ENCODE measurements at places on chromosomes 2 and 18. TPM values are rescaled to one million over a fixed set of nuclear protein-coding genes. Genes with fewer than 3 reads are reported as not detected.

AQP4 gene
- total RNA-seq = not detected

PROC gene
- not detected for total RNA-seq

HOXD10 gene
- total RNA-seq = not detected

ZNF804A gene
- total RNA-seq = not detected

SLC9A4 gene
- not detected for total RNA-seq

C2orf72 gene
- total RNA-seq = 0.55 TPM

GAL3ST2 gene
- total RNA-seq = 0.65 TPM

INO80B gene
- 35.0 TPM for total RNA-seq

SIX3 gene
- not detected for total RNA-seq

MERTK gene
- total RNA-seq = 1.2 TPM

- H3K27me3 ChIP-seq = no peaks in the 10 kb centered on the region
- peaks cover 3% of the 10 kb centered on the region for H3K4me1 ChIP-seq
- peaks cover 6% of the 10 kb centered on the region for H3K36me3 ChIP-seq
- no peak overlapping the region for H3K27ac ChIP-seq
Observed at GRCh38 chr2:58101500-58101899, 54.9 kb downstream of the VRK2 start.

DNA sequence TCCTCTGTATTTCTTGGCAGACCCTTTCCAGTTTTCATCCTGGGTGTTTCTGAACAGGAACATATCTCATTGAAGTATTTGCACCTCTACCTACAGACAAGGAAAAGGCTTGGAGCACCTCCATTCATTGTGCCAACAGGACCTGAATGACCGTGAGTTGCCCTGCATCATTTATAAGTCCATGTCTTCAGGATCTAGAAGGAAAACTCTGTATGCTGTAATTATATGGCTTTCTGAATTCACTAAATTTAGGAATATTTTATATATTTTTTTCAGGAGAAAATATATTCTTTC, 402.3 kb upstream of the SLC14A2 start:
- peaks cover 11% of the 10 kb centered on the region for H3K27me3 ChIP-seq
- H3K27ac ChIP-seq = no peak overlapping the region
- DNase-seq = no peak
- H3K36me3 ChIP-seq = no peaks in the 10 kb centered on the region
- H3K4me1 ChIP-seq = no peaks in the 10 kb centered on the region
- H3K4me3 ChIP-seq = no peak overlapping the region

DNA sequence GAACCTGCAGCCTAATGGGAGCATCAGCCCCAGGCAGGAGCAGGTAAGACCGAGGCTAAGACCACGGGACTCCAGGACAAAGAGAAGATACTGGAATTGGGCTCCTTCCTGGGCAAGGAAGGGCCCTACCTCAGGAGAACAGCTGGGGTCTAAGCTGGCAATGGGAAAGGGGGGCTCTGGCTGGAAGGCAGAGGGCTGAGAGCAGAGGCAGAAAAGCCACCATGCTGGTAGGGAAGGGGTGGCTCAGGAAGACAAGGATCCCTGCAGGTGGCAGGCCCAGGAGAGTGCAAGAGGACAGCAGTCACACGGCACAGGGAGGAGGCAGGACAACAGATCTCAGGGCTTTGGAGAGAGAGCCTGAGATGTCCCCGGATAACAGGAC, 203.5 kb downstream of the NDUFA10 start:
- peaks cover 11% of the 10 kb centered on the region for H3K4me1 ChIP-seq
- peaks cover 8% of the 10 kb centered on the region for H3K27me3 ChIP-seq
- H3K27ac ChIP-seq = no peak overlapping the region
- no peak overlapping the region for H3K4me3 ChIP-seq
- no peak for DNase-seq

GRCh38 chr2:119846021-119846420, 86.3 kb downstream of the PTPN4 start:
- H3K4me3 ChIP-seq = no peak overlapping the region
- H3K27ac ChIP-seq = no peak overlapping the region
- DNase-seq = no peak
- H3K27me3 ChIP-seq = no peaks in the 10 kb centered on the region

DNA sequence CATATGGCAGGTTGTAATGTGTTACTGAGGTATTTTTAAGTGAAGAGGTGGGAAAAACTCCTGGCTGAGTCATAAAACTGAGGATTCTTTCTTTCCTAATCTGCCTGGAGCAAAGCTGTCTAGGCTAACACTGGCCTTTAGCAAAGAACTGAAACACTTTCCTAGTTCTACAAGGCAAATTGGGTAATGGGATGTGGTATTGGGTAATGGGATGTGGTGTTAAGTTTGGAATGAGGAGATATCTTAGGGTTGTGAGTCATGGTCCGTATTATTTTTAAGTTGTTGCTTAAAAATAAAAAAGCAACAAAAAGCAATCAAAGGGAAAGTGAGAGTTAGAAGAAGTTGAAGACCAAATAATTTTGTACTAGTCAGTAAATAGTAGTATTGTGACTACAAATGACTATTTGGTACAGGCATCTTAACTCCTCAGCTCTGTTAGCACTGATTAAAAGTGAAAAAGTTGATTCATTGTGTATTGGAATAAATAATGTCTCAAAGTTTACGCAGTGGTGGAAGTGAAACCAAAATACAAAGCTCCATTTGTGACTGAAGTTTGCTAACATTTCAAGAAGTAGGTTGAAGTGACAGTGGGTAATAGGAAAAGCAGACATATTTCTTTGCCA, 216.8 kb downstream of the CAMKMT start:
- H3K27ac ChIP-seq = no peak overlapping the region
- no peaks in the 10 kb centered on the region for H3K36me3 ChIP-seq
- DNase-seq = no peak
- H3K4me1 ChIP-seq = peaks cover 32% of the 10 kb centered on the region
- H3K4me3 ChIP-seq = peak overlapping the region; percentile 4

GRCh38 chr2:23291239-23291638, 93.7 kb upstream of the KLHL29 start:
- peaks cover 8% of the 10 kb centered on the region for H3K27me3 ChIP-seq
- no peak overlapping the region for H3K27ac ChIP-seq
- H3K36me3 ChIP-seq = no peaks in the 10 kb centered on the region
- DNase-seq = no peak

GRCh38 chr2:12051831-12052230, 305.4 kb downstream of the LPIN1 start:
- no peak overlapping the region for H3K4me3 ChIP-seq
- H3K27me3 ChIP-seq = no peaks in the 10 kb centered on the region
- DNase-seq = no peak
- no peak overlapping the region for H3K27ac ChIP-seq

DNA sequence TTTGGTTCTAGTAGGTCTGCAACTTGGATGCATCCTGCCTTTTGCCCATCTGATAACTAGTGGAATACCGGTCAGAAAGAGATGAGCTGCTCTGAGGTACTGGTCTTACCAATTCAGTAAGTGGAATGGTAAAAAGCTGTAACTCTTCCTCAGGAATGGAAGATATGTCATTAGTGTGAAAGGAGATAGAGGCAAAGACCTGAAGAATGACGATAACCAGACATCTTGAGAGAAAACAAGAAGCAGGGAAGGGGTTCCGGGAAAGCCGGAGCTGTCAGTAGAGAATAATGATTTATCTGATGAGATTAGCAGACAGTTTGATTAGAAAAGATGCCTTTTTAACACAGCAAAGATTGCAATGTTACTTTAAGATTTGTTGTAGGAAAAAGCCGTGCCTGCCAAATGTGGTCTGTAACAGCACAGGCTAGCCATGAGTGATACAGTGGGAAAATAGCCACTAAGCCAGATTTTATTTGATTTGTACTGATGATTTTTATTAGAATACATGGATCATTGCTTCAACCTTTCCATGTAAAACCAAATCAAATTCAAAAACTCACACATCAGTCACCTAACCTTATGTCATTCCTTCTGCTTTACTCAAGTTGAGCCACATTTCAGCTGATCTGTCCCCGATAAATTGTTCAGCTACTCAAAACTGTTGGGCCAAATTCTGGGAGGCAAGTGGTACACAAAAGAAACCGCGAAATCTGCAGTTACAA, 110.0 kb downstream of the TCF4 start:
- no peaks in the 10 kb centered on the region for H3K27me3 ChIP-seq
- H3K27ac ChIP-seq = no peak overlapping the region
- DNase-seq = no peak
- H3K4me3 ChIP-seq = peak overlapping the region; percentile 66
- peaks cover 12% of the 10 kb centered on the region for H3K4me1 ChIP-seq
- no peaks in the 10 kb centered on the region for H3K36me3 ChIP-seq

DNA sequence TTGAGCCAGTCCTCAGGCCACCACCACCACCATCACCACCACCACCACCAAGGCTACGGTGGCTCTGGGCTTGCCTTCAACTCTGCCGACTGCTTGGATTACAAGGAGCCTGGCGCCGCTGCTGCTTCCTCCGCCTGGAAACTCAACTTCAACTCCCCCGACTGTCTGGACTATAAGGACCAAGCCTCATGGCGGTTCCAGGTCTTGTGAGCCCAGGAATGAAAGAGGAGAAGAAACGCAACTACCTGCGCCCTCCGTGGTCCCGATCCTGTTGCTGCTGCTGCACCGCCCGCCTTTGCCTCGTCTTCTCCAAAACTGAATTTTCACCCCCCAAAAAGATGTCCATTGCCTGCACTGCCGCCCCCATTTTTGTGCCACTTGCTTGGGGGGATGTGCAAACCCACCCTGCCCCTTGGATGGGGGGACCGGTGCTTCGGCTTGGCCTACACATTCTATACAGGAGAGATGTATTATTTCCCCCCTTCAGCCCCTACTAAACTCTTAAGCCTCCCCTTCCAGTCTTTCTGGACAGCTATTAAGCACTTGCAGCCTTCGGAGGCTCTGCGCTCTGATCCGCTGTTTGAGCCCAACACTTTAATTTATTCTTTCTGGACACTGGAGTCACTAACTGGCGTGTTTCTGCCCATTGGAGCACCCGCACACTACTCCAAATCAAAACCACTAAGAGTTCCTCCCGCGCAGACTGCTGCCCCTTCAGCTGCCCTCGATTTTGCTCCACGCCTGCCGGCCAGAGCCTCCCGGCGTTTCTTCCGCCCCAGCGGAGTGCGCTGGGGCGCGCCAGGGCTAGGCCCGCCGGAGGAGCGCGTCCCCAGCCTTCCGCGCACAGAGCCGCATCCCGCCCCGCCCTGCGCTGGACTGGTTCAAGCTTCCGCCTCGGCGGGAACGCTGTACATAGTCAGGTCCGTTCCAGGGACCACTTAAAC, 5.7 kb downstream of the OTX1 start:
- peak overlapping the region; percentile 30 for H3K4me3 ChIP-seq
- H3K27ac ChIP-seq = no peak overlapping the region
- DNase-seq = peak; percentile 45

DNA sequence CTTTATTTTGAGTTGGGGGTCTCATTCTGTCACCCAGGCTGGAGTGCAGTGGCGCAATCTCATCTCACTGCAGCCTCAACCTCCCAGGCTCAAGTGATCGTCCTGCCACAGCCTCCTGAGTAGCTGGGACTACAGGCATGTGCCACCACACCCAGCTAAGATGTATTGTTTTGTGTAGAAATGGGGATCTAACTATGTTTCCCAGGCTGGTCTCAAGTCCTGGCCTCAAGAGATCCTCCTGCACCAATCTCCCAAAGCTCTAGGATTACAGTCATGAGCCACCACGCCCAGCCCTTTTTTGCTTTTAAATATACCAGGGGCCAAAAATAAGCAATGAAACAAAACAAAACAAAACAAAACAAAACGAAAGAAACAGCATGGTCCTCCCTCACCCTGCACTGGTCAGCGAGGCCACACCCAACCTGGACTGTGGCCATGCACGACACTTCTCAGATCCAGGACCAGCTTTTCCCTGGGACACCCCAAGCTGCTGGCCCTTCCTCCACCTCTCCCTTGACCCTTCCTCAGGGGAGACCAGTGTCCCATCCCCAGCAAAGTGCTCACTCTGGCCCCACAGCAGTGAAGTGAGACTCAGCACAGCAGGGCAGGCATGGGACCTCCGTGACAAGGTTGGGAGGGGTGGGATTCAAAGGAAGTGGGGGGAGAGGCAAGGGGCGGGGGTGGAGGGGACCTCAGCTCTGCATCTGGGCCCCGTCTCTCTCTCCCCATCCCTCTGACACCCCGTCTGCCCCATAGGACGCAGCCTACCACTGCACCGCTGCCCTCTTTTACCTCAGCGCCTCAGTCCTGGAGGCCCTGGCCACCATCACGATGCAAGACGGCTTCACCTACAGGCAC, 23.5 kb downstream of the MAL start:
- peak overlapping the region; percentile 28 for H3K27ac ChIP-seq
- no peak for DNase-seq
- peaks cover 50% of the 10 kb centered on the region for H3K4me1 ChIP-seq
- peaks cover 16% of the 10 kb centered on the region for H3K36me3 ChIP-seq
- no peaks in the 10 kb centered on the region for H3K27me3 ChIP-seq

GRCh38 chr2:48756289-48756688, 765 bp upstream of the LHCGR start:
- H3K4me3 ChIP-seq = no peak overlapping the region
- H3K27ac ChIP-seq = no peak overlapping the region
- DNase-seq = no peak
- H3K36me3 ChIP-seq = no peaks in the 10 kb centered on the region
- peaks cover 18% of the 10 kb centered on the region for H3K27me3 ChIP-seq
- no peaks in the 10 kb centered on the region for H3K4me1 ChIP-seq

DNA sequence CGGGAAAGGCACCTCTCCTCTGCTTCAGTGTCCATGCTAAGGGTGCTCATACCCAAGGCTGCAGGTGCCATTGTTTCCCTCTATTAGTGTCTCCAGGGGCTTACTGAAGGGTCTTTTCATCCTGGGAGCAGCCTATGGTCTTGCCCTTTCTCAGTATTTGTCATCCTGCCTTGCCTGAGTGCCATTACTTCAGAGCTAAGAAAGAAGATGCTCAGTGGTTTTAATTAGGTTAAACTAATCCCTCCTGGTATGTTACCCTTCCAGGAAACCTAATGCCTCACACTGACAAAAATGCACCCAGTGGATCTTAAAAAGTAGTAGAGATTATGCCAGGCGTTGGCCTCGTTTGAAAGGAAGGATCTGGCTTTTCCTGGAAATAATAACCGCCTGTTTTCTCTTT, 151.4 kb downstream of the LRRTM1 start:
- no peak for DNase-seq
- H3K36me3 ChIP-seq = no peaks in the 10 kb centered on the region
- H3K27ac ChIP-seq = no peak overlapping the region
- no peaks in the 10 kb centered on the region for H3K4me1 ChIP-seq
- no peak overlapping the region for H3K4me3 ChIP-seq

DNA sequence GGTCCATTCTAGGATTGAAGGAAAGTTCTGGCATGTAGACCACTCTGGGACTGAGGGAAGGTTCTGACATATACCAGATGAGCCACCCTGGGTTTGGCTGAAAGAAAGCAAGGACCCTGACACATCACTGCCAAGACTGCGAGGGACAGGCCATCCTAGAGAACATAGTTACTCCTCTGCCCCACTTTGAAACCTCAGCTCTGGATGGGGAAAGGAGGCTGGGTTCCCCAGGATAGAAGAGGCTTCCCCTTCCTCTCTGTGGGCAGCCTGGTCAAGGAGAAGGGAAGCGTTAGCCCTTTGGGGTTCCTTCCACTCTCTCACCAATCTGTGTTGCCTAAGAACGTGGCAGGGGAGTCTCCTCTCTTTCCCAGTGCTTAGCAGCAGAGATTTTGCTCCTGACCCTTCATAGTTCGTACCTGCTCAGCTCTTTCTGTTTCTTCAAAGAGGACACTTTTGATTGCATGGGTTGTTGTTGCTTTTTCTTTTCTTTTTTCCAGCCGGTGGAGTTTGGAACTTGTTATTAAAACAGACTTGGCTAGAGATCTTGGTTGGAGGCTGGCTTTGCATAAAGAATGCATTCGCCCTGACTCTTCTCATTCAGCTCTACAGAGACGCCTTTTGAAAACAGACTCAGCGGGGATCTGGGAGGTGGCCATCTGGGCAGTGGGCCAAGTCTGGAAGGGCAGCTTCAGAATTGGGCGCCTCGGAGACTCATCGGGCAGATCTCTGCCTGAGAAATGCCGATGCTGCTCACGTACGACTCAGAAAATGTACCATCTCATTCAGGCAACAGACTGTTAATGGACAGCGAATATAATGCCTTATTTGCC, 166.1 kb downstream of the CLIP4 start:
- H3K4me1 ChIP-seq = no peaks in the 10 kb centered on the region
- DNase-seq = no peak
- H3K36me3 ChIP-seq = no peaks in the 10 kb centered on the region
- H3K27me3 ChIP-seq = peaks cover 14% of the 10 kb centered on the region
